ENCODE measurements at places on chromosomes 11 and 22. TPM values are rescaled to one million over a fixed set of nuclear protein-coding genes. Genes with fewer than 3 reads are reported as not detected.

GRCh38 chr22:23117275-23117674 is 24.5 kb downstream of the RSPH14 start:
- no peak for DNase-seq

DNA sequence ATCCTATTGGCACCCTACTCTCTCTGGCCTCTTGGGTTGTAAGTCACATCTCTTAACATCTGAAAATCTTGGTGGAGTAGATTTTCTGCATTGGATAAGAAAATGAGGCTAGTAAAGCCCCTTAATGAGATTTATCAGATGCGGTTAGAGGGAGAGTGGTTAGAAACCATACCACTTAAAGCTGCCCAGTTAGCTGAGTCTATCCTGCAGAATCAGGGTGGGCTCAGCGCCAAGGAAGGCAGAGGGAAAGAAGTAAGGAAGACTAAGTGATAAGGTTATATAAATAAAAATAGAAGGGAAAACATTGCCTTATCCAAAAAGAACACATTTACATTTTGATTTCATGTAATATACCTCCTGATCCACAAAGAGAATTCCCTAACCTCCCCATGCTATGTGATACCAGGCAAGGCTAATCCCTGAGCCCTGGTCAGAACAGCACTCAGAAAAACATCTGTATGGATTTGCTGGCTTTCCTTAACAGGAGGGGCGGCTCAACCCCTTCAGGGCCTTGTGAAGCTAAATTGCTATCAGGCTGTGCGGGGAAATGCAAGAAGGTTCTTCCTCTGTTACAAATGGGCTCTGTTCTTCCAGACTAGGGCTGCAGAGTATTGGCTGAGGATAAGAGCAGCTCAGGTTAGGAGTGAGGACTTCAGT is 101.7 kb downstream of the SNX19 start:
- DNase-seq, result no peak

DNA sequence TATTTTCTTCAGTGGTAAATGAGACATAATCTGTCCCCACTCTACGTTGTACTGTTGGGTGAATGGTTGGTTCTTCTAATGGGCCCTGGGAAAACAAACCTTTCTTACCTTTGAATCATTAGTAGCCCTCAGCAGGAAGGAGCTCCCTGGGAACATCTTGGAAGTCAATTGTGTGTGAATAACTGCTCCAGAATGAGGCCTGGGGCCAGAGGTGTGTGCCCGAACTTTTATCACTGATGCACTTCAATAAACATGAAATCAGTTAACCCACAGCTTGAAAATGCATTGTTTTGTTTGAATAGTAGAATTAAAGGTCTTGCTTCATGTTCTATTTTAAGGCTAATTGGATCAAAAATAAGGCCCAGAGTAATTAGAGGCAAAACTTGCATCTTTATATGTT is 67.1 kb downstream of the NAV2 start:
- no peak for DNase-seq

DNA sequence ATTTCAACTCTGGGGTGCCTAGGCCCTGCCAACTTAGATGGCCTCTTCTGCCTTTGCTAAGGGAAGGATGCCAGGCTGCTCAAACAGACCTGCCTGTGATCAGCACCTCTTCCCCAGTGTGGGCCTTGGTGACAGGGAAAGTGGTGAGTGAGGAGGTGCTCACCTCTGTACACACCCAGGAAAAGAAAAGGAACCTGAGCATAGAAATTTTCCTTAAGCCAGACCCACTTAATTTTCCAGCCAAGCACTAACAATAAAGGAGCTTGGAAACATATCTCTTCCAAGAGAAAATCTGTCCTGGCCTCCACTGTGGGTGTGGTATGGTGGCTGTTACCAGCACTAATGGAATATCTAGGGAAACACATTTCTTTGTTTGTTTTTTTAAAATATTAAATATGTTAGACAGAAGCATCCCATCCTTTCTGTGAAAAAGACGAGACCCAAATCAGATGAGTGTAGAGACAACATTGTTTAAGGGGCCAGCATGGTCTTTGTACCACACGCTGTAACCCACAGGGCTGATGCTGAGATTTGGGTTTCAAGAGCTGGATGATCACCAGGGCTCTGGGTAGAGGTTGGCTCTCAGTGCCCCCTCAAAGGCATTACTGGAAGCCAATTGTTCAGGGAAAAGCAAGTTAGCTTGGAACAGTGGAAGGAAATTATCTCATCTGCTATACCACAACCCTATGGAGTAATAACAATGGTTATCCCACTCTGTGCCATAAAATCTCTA is 472.2 kb downstream of the INSC start:
- no peak for DNase-seq

DNA sequence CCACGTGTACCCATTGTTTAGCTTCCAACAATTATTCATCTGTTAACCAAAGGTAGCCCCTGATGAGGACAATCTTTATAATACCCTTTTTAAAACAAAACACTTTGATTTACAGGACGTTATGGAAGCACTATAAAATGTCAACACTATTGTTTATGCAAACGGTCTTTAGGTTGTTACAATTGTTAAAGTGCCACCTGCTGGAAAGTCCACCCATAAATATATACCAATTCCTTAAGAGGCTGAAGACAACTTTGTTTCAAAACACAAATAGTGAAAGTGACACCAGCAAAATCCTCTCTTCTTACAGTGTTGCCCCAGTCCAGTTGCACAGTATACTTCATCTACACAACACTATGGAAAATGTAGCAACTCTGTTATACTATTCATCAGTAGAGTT is 68.9 kb upstream of the SLN start:
- DNase-seq, result no peak

- no peak for DNase-seq
Measured at GRCh38 chr22:39808081-39808480, 85.5 kb downstream of the ENTHD1 start.

DNA sequence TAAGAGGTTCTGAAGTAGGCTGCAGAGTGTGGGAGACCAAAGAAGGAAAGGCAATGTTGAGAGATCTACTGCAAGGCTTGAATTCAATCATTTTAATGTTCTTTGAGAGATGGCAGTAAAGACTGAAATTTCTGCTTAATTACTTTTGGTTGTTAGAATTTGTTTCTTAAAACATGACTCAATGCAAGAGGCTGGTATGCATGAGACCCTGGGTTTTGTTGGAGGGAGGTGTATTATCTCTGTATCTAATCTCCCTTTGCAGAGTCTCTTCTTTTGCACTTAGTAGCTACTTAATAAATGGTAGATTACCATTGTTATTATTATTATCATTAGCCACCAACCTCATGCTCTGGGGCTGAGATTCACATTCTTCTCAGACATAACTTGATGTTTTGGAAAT is 87.4 kb upstream of the DRD2 start:
- DNase-seq, result no peak

DNA sequence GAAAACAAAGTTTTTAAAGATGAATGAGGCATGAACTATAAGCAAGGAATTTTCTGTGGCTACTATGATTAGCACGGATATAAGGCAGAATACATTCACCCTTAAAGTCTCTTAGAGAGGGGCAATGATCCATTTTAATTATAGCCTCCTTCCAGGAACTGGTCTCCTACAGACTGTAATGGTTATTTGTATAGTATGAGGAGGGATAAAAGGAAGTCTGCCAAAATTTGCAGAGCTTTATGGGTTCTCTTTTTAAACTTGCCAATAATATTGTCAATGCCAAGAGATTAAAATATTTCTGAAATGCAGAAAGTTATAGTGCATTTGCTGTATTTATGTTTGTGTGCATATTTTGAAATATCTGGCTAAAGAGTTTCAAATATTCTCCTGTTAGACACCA is 271.4 kb upstream of the LUZP2 start:
- DNase-seq, result no peak

DNA sequence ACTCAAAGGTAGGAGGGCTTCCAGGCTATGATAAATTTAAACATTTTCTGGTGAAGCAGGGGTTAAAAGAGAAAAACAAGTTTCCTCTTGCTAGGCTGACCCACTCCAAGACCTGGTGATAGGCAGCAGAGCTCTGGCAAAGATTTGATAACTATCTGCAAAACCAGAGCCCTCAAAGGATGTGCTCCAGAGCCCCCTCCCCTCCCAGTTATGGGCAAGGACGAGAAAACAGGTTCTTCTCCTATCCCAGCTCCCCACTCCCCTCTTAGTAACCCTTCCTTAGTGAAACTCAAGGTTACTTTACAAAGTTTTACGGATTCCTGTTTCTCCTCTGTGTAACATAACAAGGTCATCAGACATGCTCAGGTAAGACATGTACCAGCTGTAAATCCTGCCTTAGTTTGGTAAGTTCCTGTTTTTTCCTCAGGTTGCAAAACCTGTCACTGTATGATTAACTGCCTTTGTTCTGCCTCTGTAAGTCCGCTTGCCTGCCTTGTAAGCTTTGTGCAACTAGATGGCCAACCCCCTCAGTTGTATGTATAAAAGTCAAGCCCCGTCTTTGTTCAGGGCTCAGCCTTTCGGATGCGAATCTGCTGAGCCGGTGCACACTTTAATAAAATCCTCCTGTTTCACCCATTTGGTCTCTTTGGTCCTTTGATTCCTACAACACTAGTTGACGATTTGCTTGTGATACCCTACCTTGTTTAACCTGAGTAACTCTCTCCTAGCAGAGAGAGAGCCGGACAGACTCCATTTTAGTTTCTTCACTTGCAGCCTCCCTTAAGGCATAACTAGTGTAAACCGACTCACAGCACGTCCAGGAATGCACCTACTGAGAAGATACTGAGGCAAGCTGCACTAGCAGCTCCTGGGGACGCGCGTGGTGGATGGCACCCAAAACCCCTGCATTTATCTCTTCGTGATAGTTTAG is 13.9 kb downstream of the APOBEC3H start:
- DNase-seq, result peak; percentile 16

- DNase-seq, result no peak
Measured at GRCh38 chr11:121714351-121714750, 261.6 kb upstream of the SORL1-AS1 start.

- no peak for DNase-seq
Measured at GRCh38 chr22:31441652-31442051, 42.2 kb downstream of the DRG1 start.

- no peak for DNase-seq
Measured at GRCh38 chr11:60143768-60144167, 39.1 kb downstream of the MS4A6A start.

GRCh38 chr22:23652286-23652685 is 20.2 kb upstream of the DRICH1 start:
- no peak for DNase-seq

DNA sequence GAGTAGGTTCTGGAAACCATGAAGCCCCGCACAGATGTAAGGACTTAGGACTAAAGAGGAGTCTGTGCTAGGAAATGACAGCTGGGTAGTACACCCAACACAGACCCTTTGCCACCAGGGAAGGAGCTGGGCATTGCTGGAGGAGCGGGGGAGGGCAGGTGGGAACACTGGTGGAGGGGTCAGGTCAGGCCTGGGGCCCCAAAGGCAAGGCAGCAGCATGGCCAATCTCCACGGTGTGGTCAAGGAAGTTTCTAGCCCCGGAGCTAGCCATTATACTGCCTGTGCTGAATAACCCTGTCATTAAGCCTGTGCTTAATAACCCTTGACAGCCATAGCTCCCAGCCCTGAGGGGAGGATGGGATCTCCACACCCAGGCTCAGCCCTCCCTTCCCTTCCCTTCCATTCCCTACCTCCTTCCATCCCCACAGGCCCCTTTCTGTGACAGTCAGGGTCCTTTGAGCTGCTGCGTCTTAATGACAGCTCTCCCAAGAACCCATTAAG is 2.1 kb downstream of the TMPRSS4 start:
- peak; percentile 25 for DNase-seq

DNA sequence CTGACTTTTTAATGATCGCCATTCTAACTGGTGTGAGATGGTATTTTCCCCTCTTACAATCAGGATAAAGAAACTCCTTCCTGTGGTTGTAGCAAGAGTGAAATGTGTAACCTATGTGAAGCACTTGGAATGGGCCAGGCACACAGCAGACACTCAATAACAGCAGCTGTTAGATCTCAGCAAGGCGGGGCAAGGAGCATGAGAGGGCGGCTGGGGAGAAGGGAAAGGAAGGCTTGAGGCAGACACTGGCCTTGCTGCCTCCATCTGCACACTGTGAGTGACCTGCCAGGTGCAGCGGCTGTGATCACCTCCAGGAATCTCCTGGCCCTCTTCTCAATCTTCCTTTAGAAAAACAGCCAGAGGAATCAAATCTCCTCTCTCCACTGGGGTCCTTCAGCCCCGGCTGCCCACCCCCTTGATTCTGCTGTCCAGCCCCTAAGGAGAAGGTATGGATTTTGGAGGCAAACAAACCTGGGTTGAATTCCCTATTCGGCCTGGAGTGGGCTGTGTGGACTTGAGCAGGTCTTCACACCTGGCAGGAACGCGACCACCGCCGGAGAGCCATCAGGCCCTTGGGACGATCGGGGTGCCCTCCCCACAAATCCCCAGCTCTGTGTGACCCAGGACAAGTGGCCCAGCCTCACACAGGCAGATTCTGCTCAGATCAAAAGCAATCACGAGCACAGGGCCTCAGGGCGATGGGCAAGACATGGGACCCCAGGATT is 49.0 kb downstream of the RPUSD4 start:
- DNase-seq, result no peak

- no peak for DNase-seq
Measured at GRCh38 chr11:8177136-8177535, 8.3 kb upstream of the RIC3 start.

GRCh38 chr11:116543911-116544475 is 228.8 kb downstream of the BUD13 start:
- no peak for DNase-seq

DNA sequence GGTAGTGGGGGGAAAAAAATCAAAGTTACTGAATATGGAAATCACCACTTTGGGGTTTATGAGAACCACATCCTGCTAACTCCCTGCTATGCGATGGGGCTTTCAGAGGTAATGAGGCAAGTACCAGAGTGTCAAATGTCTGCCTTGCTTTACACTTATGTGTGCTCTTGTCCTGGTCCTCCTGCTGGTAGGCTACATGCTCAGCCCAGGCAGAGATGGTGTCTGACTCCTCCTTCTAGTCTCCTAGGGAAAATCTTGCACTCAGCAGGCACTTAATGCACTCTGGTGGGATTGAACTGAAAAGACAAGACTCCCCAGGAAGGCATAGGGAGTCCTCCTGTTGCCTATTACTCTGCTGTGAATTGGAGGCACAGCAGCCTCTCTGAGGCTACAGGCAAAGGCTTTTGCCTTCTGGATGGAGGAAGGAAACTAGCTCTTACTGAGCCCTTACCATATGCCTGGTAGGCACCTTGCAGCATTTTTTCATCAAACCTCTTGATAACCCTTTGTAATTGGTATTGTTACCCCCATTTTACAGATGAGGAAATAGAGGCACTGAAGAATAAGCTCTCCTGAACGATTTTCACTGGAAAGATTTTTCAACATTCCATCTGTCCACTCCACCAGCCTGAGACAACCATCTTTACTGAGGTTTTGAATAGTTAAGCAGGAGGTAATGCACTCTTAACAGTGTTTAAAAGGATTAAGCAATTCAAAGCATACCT is 132.1 kb upstream of the PAX6 start:
- DNase-seq, result no peak

The PHF21B gene
- total RNA-seq, result 0.44 TPM

The UCP2 gene
- total RNA-seq, result 57.7 TPM

The SHANK3 gene
- total RNA-seq, result 16.3 TPM

The ROBO3 gene
- 2.5 TPM for total RNA-seq

The BAIAP2L2 gene
- total RNA-seq, result 0.26 TPM

The SLC22A9 gene
- not detected for total RNA-seq

The SLC1A2 gene
- 1.5 TPM for total RNA-seq

The CYTH4 gene
- 3.0 TPM for total RNA-seq

The MIOX gene
- total RNA-seq, result not detected

The ZNF70 gene
- 4.6 TPM for total RNA-seq

The SLC22A25 gene
- total RNA-seq, result not detected

The SNX32 gene
- total RNA-seq, result not detected

The CRYBA4 gene
- total RNA-seq, result not detected

The OR8G5 gene
- not detected for total RNA-seq

The PGA5 gene
- not detected for total RNA-seq
